ENCODE measurements at places on chromosomes 5 and 9.

- no peak for DNase-seq
Observed at GRCh38 chr9:90189306-90189705, 453.3 kb downstream of the DIRAS2 start.

DNA sequence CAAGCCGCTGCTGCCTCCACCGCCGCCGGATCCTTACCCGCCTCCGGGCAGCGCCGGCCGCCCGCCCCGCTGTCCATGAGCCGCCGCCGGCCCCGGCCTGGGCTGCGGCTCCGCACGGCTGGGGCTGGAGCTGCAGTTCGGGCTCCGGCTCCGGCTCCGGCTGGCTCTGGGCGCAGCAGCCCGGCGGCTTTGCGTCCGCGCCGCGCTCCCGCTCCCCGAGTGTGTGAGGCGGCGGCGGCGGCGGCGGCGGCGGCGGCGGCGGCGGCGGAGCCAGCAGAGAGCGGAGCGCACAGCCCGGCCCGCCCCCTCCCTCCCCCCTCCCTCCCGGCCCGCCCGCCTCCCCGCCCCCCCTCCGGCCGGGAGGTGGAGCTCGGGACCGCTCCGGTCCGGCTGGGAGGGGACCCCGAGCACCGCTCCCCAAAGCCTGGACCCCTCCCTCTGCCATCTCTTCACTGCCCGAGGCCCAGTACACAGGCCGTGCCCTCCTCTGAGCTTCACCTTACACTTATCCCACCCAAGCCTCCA is at the start of gene PCDH1:
Gene PCDH1 (minus strand): TSS at position 225 of the 525 bp plus-strand sequence. CDS start 148 bp downstream, at position 77.
- DNase-seq: no peak

DNA sequence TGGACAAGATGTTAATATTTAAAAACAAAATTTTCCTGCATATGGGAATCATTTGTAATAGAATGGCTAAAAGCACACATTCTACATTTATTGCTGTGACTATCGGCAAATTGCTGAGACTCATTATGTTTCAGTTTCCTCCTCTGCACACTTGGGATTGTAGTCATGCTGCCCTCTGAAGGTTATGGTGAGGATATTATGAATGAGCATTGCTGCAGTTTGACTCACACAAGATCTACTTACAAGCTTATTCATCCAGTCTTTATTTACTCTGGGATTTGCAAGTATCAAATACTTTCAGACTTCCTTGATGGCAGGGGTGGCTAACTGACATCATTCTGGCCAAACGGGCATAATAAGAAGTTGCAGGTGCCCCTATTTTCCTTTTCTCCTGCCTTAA is 9.5 kb upstream of the NFIL3 start:
- no peak for DNase-seq

DNA sequence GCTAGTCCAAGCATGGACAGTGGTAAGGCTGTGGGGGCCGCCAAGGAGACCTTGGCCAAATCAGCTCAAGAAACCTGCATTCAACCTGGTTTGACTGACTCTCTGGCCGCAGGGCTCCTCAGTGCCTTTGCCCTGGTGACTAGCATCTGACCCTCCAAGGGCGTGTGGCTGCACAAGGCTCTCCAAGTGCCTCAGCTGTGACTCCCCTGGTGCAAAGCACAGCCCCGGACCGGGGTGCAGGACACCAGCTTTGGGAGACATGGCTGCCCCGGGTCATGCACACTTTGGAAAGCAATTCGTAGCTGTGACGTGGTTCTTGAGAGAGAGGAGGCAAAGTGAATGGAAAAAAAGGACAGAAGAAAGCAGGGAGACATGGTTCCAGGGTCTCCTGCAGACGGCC is 245.2 kb upstream of the IRX2 start:
- no peak for DNase-seq

- DNase-seq: no peak
Observed at GRCh38 chr5:93924628-93925027, 183.2 kb upstream of the POU5F2 start.

DNA sequence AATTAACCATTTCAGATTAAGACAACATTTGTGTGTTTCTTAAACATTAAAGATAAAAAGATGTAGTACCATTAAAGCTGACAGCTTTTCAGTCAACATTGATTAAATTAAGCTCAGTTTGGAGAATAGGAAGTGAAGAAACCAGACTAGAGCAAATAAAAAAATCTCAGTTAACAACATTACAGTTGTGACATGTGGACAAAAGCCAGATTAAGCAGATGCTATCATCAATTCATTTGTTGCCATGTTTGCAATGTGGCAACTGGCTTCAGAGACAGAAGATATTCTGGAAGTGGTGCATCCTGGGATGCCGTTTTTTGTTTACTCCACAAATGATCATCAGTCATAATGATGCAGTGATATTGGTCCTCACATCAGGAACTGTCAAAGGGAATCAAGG is 70.3 kb upstream of the CNTLN start:
- no peak for DNase-seq

- DNase-seq: no peak
Observed at GRCh38 chr5:177392765-177393164, 7.7 kb downstream of the PFN3 start.

GRCh38 chr5:141597394-141597793 is 21.4 kb downstream of the DIAPH1 start:
- DNase-seq: no peak

DNA sequence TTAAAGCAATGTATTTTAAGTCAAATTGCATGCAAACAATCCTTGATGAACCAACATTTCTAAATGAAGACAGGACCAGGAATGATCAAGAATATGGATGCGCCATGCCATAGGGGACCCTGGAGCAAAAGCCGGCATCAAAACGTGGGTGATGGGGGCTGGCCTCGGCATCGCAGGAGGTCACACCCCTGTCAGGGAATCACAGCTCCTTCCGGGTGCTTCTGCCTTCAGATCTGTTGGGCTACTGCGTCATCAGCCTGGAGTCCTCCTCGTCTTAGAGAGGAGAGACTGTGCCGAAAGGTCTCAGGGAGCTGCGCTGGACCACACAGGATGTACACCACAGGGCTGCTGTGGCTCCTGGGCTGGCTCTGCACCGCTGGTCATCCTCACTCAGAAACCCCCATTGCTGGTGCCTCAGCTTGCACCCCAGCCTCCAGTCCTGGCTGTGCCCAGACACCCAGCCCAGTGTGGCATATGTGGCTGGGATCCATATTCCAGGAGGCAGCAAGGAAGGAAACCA is 152.9 kb upstream of the PPP1R26 start:
- DNase-seq: no peak

DNA sequence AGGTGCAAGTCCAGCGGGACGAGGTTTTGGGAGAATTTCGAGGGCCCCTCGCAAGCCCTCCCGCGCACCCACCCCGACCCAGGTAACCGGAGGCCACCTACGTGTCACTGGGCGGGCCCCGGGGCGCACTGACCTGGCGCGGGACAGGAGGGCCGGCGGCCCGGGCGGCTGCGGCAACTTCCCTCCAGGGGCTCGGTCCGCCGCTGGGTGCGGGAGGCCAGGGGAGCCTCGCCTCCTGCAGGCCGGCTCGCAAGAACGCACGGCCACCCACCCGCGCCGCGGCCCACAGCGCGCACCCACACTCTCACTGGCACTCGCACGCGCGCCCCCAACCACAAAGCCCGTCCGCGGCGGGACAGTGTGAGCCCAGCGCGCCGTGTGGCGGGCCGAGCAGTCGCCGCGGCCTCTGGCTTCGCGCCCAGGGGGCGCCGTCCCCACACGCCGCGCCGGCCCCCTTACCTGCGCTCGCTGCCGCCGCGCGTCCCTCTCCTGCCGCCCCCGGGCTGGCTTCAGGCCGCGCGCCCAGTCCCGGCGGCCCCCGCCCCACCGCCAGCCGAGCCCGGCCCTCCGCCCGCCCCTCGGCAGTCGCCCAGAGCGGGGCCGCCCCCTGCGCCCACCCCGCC is 451 bp downstream of the LPAR1 start:
- DNase-seq: peak; percentile 47

- DNase-seq: no peak
Observed at GRCh38 chr5:5085381-5085780, 54.7 kb upstream of the ADAMTS16 start.

DNA sequence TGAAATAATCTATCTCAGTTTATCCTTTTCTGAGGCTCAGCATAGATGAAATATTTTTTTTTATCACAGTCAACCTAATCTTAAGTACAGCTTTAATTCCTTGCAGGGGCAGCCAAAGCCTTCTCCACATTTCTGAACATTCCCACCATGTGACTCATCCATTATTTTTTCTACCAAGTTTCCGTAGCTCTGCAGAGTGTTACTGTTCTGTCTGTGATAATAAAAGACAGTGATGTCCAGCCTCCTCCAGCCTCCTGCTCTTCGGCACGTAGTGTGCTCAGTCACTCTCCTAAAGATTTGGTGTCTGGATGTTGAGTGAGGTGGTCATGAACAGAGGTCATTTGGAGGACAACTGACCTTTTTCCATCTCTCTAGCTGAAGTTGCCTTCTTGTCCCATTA is 338.1 kb upstream of the ADAMTS16 start:
- no peak for DNase-seq

DNA sequence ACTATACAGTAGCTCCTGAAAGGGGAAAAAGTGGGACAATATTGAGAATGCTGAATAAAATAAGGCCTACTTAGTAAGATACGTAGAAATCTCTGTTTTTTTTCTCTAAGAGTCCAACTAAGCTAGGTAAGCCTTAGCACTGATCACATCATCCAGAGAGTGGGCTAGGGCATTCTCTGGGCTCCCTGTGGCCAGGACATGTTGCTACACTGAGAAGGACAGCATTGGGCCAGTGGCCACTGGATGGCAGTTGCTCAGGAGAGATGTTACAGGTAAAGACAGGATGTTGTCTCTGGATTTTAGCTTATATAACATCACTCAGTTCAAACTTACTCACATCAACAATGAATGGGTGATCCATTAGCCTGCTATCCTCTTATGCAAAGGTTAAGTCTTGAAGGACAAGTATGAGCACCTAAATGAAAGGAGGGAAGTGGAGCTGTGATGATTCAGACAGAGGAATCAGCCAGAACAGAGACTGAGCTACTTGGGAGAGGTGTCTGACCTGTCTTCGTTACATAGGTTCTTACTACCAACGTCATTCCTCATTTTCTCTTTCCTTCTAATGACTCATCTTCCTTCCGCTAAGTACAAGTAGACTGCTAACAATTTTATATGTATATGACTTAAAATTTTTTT is 226.6 kb upstream of the ADCY2 start:
- no peak for DNase-seq

GRCh38 chr5:23994581-23995370 is 487.4 kb downstream of the PRDM9 start:
- DNase-seq: no peak

DNA sequence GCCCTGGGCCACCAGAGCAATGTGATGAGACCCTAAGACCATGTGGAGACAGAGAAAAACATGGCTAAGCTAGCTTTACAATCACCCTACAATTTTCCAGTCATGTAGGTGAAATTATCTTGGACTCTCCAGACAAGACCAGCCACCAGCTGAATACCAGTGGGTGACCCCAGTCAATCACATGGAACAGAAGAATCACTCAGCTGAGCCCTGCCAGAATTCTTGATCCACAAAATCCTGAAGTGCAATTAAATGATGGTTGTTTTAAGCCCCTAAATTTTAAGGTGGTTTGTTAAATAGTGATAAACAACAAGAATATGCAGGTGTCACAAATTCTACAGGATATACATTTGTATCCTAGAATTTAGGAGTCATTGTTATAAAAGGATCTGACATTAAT is 69.5 kb upstream of the SMIM15 start:
- no peak for DNase-seq

GRCh38 chr5:139741823-139742172 is 53.8 kb upstream of the PSD2 start:
- DNase-seq: no peak

- DNase-seq: no peak
Observed at GRCh38 chr5:133948721-133949120, 19.7 kb downstream of the C5orf15 start.

DNA sequence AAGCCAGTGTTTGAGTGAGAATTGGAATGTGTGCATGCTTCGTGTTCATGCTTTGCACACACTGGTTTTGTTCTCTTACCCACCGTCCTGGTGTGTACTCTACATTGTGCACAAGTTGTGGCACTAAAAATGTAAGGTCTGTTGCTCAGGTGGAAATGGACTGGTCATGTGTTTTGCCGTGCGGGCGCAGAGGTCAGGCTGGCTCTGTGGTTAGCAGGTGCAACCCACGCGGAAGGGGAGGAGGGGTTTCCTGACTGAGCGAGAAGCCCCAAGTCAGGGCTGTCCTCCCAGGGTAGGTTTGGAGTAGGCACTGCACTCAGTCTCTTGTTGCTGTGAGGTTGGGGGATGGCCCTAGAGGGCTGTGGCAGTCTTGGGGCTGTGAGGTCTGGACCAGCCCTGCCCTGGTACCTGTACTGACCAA is 86.6 kb downstream of the EHMT1 start:
- no peak for DNase-seq

Measured in neural crest cell (in vitro differentiated cells).